ENCODE measurements at places on chromosomes 1 and 21.

- no peak for DNase-seq
Observed at GRCh38 chr21:32549440-32549839, 35.9 kb downstream of the TCP10L start.

DNA sequence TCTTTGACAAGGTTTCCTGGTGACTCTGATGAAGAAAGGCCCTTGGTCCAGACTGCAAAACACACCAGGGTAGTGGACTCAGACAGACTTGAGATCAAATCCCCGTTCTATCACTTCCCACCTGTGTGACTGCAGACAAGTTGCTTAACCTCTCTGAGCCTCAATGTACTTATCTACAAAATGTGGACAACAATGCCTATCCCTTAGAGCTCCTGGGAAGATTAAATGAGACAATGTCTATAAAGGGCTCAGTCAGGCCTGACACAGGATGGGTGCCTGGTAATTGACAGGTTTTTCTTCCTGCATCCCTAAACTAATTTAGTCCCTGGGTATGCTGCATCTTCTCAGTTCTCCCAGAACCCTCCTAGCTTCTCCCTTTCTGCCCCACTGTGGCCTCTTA lies 37.9 kb upstream of the ZBTB40 start:
- DNase-seq = no peak

DNA sequence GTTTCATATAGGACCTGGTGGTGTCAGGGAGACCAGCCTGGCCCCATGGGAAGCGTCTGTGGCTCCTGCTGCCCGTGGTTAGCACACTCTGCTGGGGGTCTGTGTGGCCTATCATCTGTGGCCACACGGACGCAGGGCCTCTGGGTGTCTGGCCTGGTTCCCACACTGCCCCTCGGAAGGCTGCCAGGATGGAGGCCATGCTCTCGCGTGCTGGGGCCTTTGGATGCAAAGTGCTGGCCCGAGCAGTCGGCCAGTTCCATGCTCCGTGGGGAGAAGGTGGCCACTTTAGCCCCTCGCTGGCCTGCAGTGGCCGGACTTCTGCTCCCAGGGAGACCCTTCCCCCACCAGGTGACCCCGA lies 20.8 kb upstream of the LRRC3 start:
- DNase-seq = no peak

DNA sequence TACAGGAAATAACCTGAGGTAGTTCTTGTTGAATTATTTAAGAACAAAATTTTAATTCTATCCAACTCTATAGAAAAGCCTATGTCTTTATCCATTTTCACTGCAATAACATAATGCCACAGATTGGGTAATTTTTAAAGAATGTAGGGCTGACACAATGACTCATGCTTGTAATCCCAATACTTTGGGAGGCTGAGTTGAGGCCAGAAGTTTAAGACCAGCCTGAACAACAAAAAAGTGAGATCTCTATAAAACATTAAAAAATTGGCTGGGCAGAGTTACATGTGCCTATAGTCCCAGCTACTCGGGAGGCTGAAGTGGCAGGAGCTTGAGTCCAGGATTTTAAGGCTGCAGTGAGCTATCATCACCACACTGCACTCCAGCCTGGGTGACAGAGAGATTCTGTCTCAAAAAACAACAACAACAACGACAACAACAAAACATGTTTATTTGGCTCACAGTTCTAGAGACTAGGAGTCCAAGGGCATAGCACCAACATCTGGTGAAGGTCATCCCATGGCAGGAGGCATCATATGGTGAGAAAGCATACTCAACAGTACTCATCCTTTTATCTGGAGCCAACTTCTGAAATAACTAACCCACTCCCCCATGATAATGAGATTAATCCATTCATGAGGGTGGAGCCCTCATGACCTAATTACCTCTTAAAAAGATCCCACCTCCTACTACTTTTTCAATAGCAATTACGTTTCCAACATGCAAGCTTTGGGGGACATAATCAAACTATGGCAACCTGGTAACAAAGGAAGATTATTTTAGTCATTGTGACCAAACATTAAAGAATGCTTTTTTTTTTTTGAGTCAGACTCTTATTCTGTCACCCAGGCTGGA lies 59.6 kb downstream of the ABL2 start:
- no peak for DNase-seq

- peak; percentile 91 for DNase-seq
Observed at GRCh38 chr21:46425571-46425970, 33.1 kb upstream of the DIP2A start.

- DNase-seq = no peak
Observed at GRCh38 chr1:75085931-75086330, 48.3 kb upstream of the LHX8 start.

GRCh38 chr1:208604295-208604694 lies 360.1 kb upstream of the PLXNA2 start:
- DNase-seq = no peak
